ENCODE measurements at places on chromosomes 11 and 22.

GRCh38 chr22:19779685-19780268 lies 19.2 kb downstream of the TBX1 start:
- DNase-seq, result no peak

DNA sequence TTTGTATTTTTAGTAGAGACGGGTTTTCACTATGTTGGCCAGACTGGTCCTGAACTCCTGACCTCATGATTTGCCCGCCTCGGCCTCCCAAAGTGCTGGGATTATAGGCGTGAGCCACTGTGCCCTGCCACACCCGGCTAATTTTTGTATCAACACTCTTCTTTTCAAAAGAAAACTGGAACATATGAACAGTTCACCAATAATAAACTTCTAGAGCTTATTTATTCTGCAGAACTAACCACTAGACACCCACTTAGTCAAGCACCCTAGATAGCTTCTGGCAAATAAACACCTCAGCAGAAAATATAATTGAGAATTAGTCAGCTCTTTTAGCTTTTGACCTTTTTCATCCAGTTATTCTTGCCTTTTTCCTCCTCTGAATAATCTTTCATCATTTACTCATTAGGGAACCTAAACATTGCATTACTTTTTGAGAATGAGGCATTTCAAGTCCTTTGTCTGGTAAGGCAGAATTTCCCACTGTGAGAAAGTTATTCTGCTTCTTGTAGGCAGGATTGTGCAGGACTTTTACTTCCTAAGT lies 27.3 kb upstream of the TMEM41B start:
- no peak for DNase-seq

GRCh38 chr22:32618441-32619140 lies 144.0 kb downstream of the FBXO7 start:
- peak; percentile 90 for DNase-seq

- DNase-seq, result no peak
Measured at GRCh38 chr22:25663654-25664053, 78.3 kb upstream of the MYO18B start.

DNA sequence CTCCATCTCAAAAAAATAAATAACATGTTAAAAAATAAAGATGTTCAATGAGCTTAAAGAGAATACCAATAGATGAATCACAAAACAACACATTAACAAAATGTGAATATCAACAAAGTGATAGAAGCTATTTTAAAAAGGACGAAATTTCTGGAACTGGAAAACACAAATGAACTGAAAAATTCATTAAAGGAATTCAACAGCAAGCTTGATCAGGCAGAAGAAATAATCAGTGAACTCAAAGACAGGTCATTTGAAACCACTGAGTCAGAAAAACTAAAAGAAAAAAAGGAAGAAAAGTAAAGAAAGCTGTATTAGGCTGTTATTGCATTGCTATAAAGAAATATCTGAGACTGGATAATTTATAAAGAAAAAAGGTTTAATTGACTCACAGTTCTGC lies 7.0 kb upstream of the MTMR2 start:
- DNase-seq, result no peak
